Upper lobe of left lung (tissue), 6 donors: ENCODE measurements at places on chromosomes 12 and 14. TPM values are rescaled to one million over a fixed set of nuclear protein-coding genes. Genes with fewer than 3 reads are reported as not detected.

CDK4 gene
- total RNA-seq = 109 TPM

- H3K27me3 ChIP-seq = no peaks in the 10 kb centered on the region
- peaks cover 57% of the 10 kb centered on the region for H3K4me1 ChIP-seq
- no peaks in the 10 kb centered on the region for H3K36me3 ChIP-seq
- H3K27ac ChIP-seq = no peak overlapping the region
- H3K4me3 ChIP-seq = no peak overlapping the region
- DNase-seq = no peak
Observed at GRCh38 chr14:69688299-69688649, 76.9 kb downstream of the SUSD6 start.

GRCh38 chr12:108337235-108338223 lies 1.6 kb downstream of the CMKLR1 start:
- peaks cover 25% of the 10 kb centered on the region for H3K4me1 ChIP-seq
- H3K27ac ChIP-seq = peak overlapping the region; percentile 72
- H3K36me3 ChIP-seq = no peaks in the 10 kb centered on the region
- DNase-seq = peak; percentile 37
- no peaks in the 10 kb centered on the region for H3K27me3 ChIP-seq

GRCh38 chr14:68718023-68718990 lies 74.6 kb downstream of the ZFP36L1 start:
- H3K36me3 ChIP-seq = no peaks in the 10 kb centered on the region
- peak; percentile 33 for DNase-seq
- no peak overlapping the region for H3K4me3 ChIP-seq
- H3K27me3 ChIP-seq = no peaks in the 10 kb centered on the region
- no peak overlapping the region for H3K27ac ChIP-seq

GRCh38 chr14:80212023-80212397 lies 706 bp upstream of the DIO2 start:
- no peak overlapping the region for H3K27ac ChIP-seq
- DNase-seq = no peak
- no peak overlapping the region for H3K4me3 ChIP-seq
- H3K36me3 ChIP-seq = no peaks in the 10 kb centered on the region
- H3K27me3 ChIP-seq = no peaks in the 10 kb centered on the region
- H3K4me1 ChIP-seq = no peaks in the 10 kb centered on the region

GRCh38 chr12:50249464-50250182 lies 33.7 kb downstream of the LIMA1 start:
- H3K4me1 ChIP-seq = peaks cover 10% of the 10 kb centered on the region
- H3K4me3 ChIP-seq = no peak overlapping the region
- no peaks in the 10 kb centered on the region for H3K27me3 ChIP-seq
- H3K36me3 ChIP-seq = peaks cover 5% of the 10 kb centered on the region
